Endodermal cell (in vitro differentiated cells): ENCODE measurements at places on chromosomes 6 and 20. TPM values are rescaled to one million over a fixed set of nuclear protein-coding genes. Genes with fewer than 3 reads are reported as not detected.

ERVFRD-1 gene
- total RNA-seq: not detected in 2 replicates

INSM1 gene
- 0.27 and 0.35 TPM in 2 replicates for total RNA-seq

MYLK4 gene
- 0.08 to 0.20 TPM (median 0.14 TPM) in 3 replicates for total RNA-seq

EBF4 gene
- total RNA-seq: 9.4 to 12.9 TPM (median 12.1 TPM) in 3 replicates

KIAA1755 gene
- total RNA-seq: not detected in 2 replicates

LY6G6D gene
- not detected in 3 replicates for total RNA-seq

CUTA gene
- 198 and 215 TPM in 2 replicates for total RNA-seq

SIRPA gene
- 4.5 to 6.3 TPM (median 5.9 TPM) in 3 replicates for total RNA-seq

MDN1 gene
- 139 and 145 TPM in 2 replicates for total RNA-seq

LIN28B gene
- 42.3 to 65.3 TPM (median 64.7 TPM) in 3 replicates for total RNA-seq

- no peak for DNase-seq
- H3K27ac ChIP-seq: no peak overlapping the region
- H3K36me3 ChIP-seq: no peaks in the 10 kb centered on the region
- no peaks in the 10 kb centered on the region for H3K27me3 ChIP-seq
Observed at GRCh38 chr6:138882369-138883017, 86.6 kb downstream of the ECT2L start.

DNA sequence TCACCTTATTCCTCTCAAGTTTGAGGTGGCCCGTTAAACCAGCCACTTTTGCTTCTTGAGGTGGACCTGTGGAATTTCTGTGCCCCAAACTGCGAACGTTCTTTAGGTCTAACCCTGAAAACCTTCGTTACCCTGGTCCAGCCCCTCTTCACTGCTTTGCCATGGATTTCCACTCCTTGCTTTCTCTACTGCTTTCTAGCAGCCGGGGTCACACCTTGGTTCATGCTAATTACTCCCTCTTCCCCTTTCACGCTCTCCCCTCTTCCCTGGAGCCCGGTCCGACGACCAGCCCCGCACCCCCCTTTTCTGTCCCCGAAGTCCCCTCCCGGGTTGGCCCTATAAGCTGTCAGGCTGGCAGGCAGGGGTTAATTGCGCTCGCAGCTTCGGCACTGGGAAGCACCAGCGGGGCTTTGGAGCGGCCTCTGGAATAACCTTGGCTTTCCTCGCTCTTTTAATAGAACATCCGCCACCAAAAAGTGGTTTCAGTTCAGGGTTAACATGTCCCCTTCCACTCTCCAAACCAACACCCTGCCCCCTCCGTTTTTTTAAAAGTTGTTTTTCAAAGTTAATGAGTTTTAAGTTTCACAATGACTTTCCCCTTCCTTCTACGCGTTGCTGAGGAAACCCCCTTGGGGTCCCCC is 1.4 kb upstream of the HIVEP1 start:
- no peaks in the 10 kb centered on the region for H3K27me3 ChIP-seq
- peak overlapping the region; percentile 94 for H3K4me3 ChIP-seq
- H3K36me3 ChIP-seq: peaks cover 16% of the 10 kb centered on the region
- peak; percentile 91 for DNase-seq

DNA sequence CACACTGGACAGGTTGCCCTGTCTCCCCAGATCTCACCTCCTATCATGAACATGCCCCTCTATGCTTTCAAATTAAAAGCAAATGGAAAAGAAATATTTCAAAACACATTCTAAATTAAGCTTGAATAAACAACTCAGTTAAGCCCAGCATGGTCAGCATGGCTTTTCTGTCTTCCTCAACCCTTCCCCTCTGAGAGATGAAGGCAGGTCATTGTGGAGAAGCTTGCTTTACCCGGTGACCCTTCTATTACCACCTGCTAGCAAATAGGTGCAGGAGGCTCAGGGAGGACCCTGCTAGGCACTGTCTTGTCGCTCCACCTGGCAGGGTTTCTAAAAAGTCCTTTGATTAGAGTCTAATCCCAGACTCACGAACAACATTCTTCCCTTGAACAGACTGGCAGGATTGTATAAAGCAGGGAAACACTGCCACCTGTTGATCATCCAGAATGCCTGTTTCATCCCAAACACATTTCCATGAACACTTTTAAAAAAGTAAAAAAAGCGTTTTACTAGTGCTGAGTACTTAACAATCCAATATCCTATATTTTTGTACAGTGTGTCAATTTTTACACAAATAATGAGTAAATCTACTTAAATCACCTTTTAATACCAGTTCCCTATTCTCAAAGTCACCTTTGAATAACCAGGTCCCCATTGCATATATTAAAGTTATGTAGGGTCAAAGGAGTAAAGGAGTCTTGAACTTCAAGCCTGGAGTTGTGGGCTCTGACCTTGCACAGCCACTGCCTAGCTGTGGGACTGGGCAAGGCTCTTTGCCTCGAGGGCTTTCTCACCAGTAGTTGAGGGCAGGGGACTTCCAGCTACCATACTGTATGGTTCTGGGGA is 75.5 kb downstream of the GPR6 start:
- H3K27ac ChIP-seq: no peak overlapping the region
- DNase-seq: peak; percentile 72
- H3K4me3 ChIP-seq: no peak overlapping the region
- peaks cover 12% of the 10 kb centered on the region for H3K27me3 ChIP-seq

DNA sequence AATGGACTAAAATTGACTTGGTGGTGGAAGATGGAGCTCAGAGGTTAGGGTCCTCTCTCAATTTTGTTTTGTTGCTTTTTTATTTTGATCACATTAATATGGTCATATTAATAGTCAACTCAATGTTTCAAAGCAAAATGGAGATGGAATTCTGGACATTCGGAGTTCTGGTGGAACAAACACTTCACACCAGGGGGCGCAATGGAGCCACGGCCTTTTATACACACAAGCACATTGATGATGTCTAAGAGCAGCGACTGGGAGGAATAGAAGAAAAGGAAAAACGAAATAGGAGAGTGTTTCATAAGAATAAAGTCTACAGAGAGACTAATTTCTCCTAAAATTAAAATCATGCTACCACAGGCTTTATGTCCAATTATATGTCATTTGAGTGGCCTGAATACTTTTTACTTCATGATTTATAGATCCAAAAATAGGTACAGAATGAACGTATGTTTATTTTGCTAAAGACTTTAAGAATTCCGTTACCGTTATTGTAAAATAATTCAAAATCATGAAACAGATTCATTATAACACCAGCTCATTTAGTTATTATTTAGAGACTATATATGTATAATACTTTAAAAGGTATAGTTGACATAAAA is 197.6 kb upstream of the SASH1 start:
- H3K36me3 ChIP-seq: no peaks in the 10 kb centered on the region
- peak; percentile 89 for DNase-seq
- H3K4me3 ChIP-seq: no peak overlapping the region
- peaks cover 3% of the 10 kb centered on the region for H3K4me1 ChIP-seq
- H3K27me3 ChIP-seq: no peaks in the 10 kb centered on the region

- H3K27ac ChIP-seq: no peak overlapping the region
- no peaks in the 10 kb centered on the region for H3K36me3 ChIP-seq
- no peaks in the 10 kb centered on the region for H3K4me1 ChIP-seq
- DNase-seq: no peak
- no peak overlapping the region for H3K4me3 ChIP-seq
Observed at GRCh38 chr20:14264869-14265268, 72.5 kb downstream of the FLRT3 start.

GRCh38 chr6:124066946-124067552 is 263.4 kb downstream of the NKAIN2 start:
- DNase-seq: no peak
- no peak overlapping the region for H3K27ac ChIP-seq
- no peaks in the 10 kb centered on the region for H3K27me3 ChIP-seq
- H3K4me1 ChIP-seq: no peaks in the 10 kb centered on the region
- no peaks in the 10 kb centered on the region for H3K36me3 ChIP-seq
- H3K4me3 ChIP-seq: no peak overlapping the region

GRCh38 chr6:139243536-139243935 is 48.3 kb downstream of the TXLNB start:
- no peak overlapping the region for H3K27ac ChIP-seq
- no peak overlapping the region for H3K4me3 ChIP-seq
- no peaks in the 10 kb centered on the region for H3K36me3 ChIP-seq
- DNase-seq: no peak
- no peaks in the 10 kb centered on the region for H3K4me1 ChIP-seq

DNA sequence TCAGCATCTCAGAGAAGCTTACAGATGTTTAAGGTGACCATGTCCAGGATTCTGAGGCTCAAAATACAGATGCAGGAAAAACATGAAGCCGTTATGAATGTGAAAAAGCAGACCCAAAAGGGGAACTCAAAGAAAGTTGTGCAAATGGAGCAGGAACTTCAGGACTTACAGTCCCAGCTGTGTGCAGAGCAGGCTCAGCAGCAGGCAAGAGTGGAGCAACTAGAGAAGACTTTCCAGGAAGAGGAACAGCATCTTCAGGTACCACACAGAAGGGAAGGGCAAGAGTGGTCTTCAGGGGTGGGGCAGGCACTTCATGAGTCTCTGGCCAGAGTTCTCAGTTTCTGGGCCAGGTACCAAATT is 15.2 kb downstream of the RNF8 start:
- peaks cover 15% of the 10 kb centered on the region for H3K4me1 ChIP-seq
- no peaks in the 10 kb centered on the region for H3K27me3 ChIP-seq
- peaks cover 95% of the 10 kb centered on the region for H3K36me3 ChIP-seq
- H3K27ac ChIP-seq: no peak overlapping the region

DNA sequence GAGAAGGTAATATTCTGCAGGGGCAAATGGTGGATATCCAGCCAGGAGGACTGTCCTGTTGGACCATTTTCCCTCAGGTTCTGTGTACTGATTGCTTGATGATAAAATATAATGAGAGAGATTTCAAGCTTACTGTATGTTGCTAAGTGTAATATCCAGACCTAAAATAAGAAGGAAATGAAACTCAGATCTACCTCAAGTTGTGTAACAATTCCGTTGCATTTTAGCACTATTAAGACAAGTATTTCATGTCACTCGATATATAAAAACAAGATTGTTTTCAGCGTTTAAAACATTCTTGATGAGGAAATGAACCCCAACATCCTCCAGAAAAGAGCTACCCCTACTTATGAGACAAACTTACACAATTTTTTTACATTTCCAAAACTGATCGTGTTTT is 57.2 kb downstream of the RGS17 start:
- no peaks in the 10 kb centered on the region for H3K27me3 ChIP-seq
- no peak overlapping the region for H3K27ac ChIP-seq
- H3K4me3 ChIP-seq: no peak overlapping the region
- no peak for DNase-seq
- no peaks in the 10 kb centered on the region for H3K4me1 ChIP-seq

DNA sequence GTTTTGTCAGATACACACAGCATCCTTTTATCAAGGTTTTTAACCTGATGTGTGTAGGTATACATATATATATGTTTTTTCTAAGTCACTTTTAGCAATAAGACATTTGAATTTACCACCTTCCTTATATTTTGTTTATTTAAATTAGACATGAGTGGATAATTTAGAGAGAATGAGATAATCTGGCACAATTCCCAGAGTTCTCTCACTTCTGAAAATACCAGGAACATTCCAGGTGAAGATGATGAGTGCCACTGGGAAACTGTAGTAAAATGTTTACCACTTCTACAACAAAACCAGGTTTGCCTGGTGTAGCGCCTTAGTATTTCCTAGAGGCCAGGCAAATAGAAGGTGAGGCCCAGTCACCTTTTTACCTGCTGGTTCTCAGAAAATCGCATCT is 189.5 kb downstream of the TMEM242 start:
- no peak for DNase-seq
- H3K27me3 ChIP-seq: no peaks in the 10 kb centered on the region
- no peak overlapping the region for H3K27ac ChIP-seq
- H3K4me3 ChIP-seq: no peak overlapping the region

DNA sequence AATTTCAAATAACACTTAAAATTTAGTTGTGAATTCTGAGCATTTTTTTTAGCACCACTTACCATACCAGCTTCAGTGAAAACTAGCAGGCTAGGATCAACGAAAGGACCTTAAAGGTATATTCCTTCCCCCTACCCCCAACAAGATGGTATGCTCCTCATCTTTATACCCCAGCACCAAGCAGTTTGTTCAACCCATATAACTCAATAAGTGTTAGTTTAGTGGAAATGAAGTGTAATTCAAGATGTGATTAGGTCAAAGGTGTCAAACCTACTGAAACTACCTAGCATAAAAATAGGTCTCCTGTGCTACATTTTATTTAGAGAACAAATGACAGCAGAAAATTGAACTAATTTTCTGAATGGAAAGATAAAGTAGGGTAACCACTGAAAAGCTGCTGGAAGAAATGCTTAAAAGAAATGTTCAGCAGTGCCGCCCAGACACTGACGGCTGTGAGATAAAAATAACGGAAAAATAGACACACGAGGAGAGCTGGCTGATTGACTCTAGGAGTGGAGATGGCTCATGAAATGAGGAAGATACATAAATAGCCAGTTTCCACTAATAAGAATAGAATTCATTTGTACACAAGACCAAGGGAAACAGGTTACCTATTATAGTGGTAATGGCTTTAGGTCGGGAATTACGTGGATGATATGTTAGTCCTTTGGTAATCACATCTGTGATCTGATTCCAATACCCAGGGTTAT is 94.8 kb downstream of the IPCEF1 start:
- DNase-seq: no peak
- no peaks in the 10 kb centered on the region for H3K36me3 ChIP-seq
- no peaks in the 10 kb centered on the region for H3K27me3 ChIP-seq
- no peak overlapping the region for H3K27ac ChIP-seq
- no peaks in the 10 kb centered on the region for H3K4me1 ChIP-seq

- H3K27me3 ChIP-seq: no peaks in the 10 kb centered on the region
- H3K27ac ChIP-seq: no peak overlapping the region
- H3K4me3 ChIP-seq: no peak overlapping the region
- no peaks in the 10 kb centered on the region for H3K4me1 ChIP-seq
- H3K36me3 ChIP-seq: no peaks in the 10 kb centered on the region
- DNase-seq: no peak
Observed at GRCh38 chr6:2817903-2818443, 23.7 kb downstream of the SERPINB1 start.

DNA sequence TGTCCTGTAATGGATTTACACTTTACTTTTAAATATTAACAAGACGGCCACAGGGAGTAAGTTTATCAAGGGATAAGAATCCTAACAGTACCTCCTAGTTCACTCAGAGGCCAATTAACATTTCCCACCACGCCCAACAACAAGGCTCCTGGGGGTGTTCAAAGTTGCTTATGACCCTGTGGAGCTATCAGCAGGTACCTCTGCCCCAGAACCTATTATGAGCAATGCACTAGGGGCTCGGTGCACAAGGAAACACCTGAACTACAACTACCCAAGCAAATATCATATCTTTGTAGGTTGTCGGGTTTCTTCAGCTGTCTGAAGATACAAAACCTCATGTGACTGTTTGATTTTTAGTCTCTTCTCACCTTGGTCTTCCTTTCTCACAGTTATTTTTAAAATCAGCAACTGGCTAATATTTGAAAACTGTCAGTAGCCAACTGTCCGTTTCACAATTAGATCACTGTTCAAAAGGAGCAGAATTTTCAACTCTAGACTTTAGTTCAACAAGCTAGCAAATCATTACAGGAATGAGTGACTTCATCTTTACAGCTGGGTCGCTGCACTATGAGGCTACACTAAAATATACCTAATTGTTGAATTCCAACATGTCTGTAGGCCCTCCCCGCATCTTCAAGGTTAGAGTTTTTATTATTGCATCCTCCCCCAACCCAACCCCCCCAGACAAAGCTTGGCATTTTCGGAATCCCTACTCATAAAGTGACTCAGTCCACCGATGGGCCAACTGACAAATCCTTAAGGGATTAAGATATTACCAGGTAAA is 38.1 kb downstream of the B4GALT5 start:
- DNase-seq: no peak
- no peak overlapping the region for H3K4me3 ChIP-seq
- H3K4me1 ChIP-seq: peaks cover 34% of the 10 kb centered on the region
- H3K27ac ChIP-seq: no peak overlapping the region

- H3K27ac ChIP-seq: no peak overlapping the region
- no peaks in the 10 kb centered on the region for H3K27me3 ChIP-seq
- H3K4me1 ChIP-seq: no peaks in the 10 kb centered on the region
- peaks cover 90% of the 10 kb centered on the region for H3K36me3 ChIP-seq
Observed at GRCh38 chr6:151422981-151423380, 28.9 kb downstream of the RMND1 start.
